GM23338 (cell line): ENCODE measurements at places on chromosomes 7 and 10.

GRCh38 chr7:39051707-39052106 is 74.0 kb downstream of the POU6F2 start:
- no peak for DNase-seq

DNA sequence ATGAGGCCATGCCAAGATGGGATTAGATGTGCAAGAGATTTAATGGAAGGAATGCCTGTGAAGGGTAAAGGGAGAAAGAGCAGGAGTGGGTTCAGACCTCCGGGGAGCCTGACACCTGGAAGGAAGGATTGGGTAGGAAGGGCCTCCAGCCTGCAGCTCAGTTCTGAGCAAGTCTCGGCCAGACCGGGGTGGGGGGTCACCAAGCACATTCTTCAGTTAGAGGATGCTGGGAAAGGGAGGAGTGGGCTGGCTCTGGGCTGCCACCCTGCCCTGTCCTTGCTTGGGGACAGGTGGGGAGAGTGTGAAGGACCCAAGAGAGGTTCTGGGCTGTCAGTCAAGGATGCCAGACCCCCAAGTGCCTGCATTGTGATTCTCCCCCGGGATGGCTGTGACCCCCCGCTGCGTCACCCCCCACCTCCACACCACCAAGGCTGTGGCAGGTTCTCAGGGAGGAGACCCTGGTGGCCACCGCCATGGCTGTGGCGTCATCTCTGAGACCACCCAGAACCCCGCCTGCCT is 16.5 kb upstream of the PRKAG2 start:
- no peak for DNase-seq

- no peak for DNase-seq
These were observed 3.4 kb downstream of the ASNS start for GRCh38 chr7:97868788-97869187.

GRCh38 chr7:44368885-44369284 is 43.5 kb upstream of the CAMK2B start:
- DNase-seq: no peak

GRCh38 chr10:74117738-74118137 is 32.9 kb downstream of the AP3M1 start:
- no peak for DNase-seq

DNA sequence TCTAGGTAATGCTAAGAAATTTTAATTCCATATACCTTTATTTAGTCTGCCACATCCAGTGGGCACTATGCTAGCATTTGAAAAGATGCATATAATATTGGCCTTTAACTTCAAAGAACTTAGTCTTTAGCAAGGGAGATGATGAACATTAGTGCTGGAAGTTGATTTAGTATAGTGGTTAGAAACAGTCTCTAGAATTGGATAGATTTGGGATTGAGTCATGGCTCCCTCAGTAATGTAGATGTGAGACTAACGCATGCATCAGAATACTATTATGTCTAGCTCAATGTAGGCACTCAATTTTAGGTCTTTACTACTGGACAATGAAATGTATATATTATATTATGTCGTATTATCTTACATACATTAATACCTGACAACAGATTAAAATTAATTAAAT is 5.8 kb downstream of the DKK1 start:
- DNase-seq: no peak

DNA sequence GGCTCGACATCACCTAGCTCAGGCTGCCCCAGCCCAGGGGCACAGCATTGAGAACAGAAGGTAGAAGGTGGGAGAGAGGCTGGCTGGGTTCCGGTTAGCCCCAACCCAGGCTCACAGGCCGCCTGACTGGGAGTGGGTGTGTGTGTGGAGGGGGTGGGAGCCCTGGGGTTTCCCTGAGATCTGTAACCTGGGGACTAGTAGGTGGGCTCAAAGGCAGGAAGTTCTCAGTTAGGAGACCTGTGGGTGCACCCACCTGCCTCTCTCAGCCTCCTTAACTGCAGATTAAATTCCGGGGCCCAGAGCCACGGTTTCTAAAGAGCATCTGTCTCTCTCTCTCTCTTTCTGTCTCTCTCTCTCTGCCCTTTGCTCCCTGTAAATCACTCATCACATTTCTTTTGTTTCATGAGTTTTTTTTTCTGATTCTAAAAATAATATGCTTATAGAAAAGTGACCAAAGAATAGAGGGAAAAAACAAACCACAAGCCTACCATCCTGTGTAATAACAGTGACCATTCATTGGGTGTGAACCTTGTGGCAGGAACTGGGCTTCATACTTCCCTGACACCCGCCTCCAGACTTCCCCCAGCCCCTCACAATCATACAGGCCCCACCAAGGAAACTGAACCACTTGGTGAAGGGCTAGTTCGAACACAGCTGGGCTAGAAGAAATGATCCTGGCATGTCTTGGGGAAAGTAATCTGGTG is 83.4 kb upstream of the SMNDC1 start:
- no peak for DNase-seq

GRCh38 chr10:115950320-115950719 is 322.7 kb downstream of the GFRA1 start:
- no peak for DNase-seq

GRCh38 chr10:32072025-32072800 is 16.0 kb upstream of the KIF5B start:
- peak; percentile 42 for DNase-seq

- peak; percentile 12 for DNase-seq
These were observed 85.7 kb downstream of the ANLN start for GRCh38 chr7:36475381-36475780.

DNA sequence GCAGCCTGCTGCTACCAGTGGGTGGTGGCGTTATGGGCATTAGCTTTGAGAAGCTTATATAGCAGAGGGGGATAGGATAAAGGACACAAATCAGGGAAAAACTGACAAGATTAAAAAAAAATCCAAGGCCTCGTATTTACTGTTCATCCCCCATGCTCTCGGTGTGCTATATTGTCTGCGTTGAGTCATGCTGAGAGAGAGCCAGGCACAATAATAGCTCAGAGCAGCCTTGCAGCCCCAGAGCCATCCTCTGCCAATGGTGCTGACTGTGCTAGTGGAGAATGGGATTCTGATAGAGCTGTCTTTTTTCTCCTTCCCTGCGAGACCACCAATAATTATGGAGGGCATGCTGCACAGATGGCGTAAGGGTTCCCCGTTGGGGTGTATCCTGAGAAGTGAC is 51.7 kb upstream of the FZD1 start:
- DNase-seq: no peak

DNA sequence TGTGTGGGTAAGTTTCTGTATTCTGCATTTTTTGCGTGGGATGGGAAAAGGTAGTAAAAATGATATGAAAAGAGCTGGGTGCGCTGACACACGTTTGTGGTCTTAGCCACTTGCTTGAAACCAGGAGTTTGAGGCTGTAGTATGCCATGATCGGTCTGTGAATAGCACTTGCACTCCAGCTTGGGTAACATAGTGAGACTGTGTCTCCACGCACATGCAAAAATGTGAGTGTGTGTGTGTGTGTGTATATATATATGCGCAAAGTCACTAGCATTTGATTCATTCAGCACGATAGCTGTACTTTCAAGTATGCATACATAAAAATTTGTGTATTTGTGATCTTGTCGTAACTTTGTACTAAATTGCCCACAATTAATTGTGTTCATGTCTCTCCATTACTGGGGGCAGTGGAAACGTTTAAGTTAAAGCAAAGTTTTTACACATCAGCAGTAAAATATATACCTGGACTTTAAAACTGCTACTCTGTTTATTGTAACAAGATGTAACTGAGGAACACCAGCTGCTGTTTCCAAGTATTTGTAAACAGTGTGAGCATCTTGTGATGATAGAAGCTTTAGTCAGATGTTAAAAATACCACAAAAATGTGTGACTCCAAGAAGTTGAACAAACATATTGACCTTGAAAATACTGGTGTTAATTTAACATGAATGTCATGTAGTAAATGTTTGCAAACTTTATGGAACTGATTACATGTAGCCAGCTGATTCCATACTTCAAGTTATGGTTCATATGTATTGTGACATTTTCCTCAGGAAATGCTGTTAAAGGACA is 1.6 kb downstream of the ZRANB1 start:
- DNase-seq: no peak

DNA sequence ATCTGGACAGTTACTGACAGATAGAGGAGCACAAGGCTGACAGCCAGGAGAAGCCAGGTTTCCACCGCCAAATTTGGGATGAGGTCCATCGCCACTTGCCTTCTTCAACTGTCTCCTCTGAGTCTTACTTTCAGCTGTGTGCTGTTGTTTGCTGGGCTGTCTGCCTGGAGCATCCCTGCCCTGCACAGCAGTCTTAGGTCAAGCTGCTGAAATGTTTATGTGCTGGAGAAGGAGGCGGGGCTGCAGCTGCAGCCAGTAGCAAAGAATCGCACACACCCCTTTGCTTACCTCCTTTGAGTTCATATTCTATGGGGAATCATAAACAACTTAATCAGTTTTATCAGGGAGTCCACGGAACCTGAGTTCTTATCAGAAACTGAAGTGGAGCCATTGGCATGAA is 20.1 kb upstream of the CYP3A5 start:
- DNase-seq: no peak

GRCh38 chr10:24645022-24645421 is 78.7 kb downstream of the ARHGAP21 start:
- no peak for DNase-seq

DNA sequence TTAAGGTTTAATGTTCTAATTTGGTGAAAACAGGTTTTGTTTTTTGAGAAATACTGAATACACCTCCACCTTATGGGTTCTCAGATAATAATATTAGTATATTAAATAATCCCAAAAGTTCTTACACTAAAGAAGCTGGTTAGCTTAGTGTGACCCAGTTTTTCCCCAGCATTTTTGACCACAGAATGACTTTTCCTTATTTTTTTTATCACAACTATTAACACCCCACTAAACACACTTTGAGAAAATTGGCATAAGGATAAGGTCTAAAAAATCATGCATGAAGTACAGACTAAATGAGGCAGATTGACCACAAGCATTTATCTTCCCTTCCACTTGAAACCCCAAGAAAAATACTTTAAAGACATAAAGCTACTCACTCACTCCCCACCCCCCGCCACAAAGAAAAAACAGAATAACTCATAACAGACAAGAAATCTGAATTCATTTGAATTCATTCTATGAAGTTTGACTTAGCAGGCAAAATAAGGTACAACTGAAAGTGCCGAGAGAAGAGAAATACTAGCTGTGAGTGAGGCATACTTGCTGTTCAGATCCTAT is 49.7 kb upstream of the WNT16 start:
- DNase-seq: no peak

- DNase-seq: no peak
These were observed 439.1 kb upstream of the MGMT start for GRCh38 chr10:129027906-129028305.

GRCh38 chr7:155660059-155660757 is 15.7 kb downstream of the RBM33 start:
- no peak for DNase-seq
